Occipital lobe (tissue), 3 donors: ENCODE measurements at places on chromosomes 11 and 22.

DNA sequence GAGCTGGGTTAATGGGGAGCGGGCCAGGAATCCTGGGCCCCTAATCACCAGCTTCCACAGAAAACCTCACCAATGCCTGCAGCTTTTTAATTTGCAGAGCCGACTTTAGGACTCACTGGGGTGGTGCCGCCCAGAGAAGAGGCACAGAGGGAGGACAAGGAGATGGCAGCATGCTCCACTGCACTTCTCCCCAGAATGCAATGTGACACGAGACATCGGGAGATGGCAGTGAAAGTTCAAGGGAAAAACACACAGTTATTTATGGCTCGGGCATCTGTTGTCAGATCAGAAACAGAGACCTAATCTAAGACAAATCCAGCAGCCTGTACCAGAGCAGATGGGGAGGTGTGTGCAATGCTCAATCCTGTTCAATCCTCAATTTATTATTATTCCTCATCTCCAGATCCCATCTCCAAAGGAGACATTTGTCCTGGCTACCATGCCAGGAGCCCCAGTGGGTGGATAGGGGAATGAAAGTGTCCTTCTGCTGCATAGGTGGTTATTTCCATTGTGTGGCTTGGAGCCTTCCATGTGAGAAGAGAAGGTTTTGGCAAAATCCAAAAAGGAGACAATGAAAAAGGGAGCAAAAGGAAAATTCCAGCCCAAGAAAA is 250.0 kb downstream of the NXPE2 start:
- no peak for DNase-seq

DNA sequence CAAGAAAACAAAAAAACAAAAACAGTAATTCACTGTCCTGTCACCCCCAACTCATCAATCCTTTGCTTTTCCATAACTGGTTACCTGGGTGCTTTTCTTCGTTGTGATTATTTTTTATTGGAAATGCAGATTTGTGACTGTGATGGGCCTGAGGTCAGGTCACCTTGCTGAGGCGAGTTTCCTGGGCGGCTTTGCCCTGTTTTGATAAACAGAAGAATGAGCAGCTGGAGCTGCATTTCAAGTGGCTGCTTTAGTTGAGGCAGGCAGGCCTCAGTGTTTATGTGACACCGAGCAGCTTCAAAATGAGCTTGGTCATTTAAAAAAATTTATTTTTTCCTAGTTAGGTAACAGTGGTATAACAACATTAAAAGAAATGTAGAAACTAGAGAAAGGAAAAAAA is 22.2 kb downstream of the PTPRJ start:
- DNase-seq, result no peak

GRCh38 chr22:48942698-48943566 is 884.7 kb downstream of the BRD1 start:
- no peak for DNase-seq

DNA sequence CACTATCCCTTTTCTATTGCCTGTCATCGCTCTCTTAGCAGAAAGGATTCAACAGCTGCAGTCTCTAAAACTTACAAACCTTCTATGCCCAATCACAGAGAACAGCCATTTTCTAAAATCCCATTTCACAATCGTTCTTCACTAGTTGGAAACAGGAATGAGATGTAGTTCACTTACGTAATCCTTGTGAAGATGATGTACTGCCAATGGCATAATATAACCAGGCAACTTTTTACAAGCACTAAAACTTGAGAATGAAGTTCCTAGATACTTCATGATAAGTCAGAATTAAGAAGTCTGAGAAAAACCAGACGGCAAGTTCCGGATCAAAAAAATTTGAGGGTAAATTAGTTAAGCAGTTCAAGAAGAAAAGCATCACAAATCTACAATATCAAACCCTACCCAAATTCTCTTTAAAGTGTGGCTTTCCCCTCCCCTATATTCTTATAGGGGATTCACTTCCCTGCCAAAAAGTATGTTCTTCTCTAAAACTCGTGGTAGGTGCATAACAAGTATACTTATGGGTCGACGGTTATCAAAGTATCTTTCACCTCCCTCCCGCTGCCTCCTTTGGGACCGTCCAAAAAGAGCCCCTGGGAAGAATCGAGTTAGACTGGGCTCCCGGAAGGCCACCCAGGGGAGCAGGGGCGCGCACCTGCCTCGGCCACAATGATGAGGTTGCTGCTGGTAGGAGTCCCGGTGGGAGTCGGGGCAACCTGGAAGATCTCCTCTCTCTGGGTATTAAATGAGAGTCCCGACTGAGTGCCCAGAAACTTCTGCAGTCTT is 666 bp downstream of the MSANTD4 start:
- DNase-seq, result no peak

- DNase-seq, result no peak
These were observed 101.8 kb downstream of the USP35 start for GRCh38 chr11:78290293-78291176.
